NCI-H2171 (cell line): ENCODE measurements at places on chromosomes 2 and 18.

DNA sequence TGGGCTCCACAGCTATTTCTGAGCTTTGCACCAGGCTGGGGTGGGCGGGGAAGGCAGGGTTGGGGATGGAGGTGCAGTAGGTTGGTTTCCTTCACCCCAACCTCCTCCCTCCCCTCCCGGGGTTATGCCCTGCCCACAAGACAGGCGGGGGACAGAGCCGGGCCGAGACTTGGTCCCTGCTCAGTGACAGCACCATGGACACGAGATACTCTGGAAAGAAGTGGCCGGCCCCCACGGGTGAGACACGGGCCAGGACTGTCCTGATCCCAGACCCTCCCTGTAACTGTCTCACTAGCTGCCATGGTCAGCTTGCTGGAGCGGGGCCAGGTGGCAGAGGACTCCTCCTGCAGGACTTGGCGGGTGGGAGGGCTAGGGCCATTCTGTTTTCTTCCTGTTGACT is 59.7 kb downstream of the DYSF start:
- DNase-seq: no peak

DNA sequence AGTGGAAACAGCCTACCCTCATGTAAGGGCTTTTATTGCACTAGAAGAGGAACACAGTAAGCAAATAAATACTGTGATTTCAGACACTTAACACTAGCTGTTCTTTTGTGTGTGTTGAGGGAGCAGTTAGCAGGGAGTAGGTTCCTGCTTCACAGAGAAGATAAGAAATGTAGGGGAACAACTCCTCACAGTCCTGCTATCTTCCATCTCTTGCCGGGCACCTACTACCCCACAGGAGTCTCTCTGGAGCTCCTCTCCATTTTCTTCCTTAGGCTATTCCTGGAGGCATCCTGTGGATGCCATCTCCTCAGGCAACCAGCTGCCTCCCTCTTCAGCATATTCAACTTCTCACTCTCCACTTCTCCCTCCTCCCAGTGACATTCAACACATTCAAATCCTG is 145.0 kb downstream of the SRBD1 start:
- DNase-seq: no peak

DNA sequence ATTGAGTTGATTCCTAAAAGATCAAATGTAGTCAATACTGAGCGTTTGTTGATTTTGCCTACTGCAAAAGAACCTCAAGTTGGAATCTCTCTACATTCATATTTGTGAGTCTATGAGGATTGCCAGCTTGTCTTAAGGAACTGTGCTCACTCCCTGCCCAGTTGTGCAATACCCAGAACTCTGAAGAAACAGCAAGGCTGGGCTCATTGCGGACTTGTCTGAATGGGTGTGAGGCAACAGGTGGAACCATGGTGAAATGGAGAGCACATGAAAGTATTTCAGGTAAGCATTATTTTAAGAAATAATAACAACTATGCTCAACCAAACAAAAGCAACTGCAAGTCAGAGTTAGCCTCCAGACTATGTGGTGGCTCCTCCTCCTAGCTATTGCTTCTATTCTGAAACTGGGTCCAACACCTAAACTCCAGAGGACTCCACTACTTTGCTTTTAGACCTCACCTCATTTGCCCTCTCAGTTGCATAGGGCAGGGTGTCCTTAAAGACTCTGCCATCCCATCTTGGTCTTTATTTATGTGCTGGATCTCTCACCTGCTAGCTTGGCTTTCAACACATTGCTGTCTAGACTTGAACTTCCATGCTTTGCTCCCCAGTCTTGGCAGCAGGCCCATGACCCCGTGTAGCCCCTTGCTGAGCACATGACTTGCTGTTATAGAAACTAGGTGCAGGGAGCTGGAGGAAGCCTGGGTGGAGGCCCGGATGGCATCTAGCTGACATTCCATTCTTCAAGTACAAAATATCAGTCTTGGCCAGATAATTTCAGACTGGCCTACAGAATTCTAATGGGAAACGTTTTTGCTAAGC is 94.8 kb upstream of the ARL5A start:
- DNase-seq: no peak

DNA sequence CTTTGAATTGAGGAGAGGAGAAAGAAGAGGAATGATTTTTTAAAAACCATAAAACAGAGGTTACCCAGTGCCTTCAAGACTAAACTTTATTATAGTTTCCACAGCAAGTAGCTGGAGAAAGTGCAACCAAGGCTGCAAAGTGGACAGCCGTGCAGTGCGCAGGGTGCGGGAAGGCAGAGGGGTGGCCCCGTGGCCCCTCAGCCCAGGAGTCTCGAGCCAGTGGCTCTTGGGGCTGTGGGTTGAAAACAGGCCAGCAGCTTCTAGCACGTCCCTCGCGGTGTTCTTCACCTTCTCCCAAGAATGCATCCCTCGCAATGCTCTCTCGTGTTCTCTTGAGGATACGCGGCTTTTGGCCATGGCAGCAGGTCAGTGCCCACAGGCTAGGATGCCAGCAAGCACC is 28.5 kb upstream of the ALKAL2 start:
- DNase-seq: no peak

- DNase-seq: no peak
Measured at GRCh38 chr2:17620841-17621240, 80.3 kb downstream of the VSNL1 start.

DNA sequence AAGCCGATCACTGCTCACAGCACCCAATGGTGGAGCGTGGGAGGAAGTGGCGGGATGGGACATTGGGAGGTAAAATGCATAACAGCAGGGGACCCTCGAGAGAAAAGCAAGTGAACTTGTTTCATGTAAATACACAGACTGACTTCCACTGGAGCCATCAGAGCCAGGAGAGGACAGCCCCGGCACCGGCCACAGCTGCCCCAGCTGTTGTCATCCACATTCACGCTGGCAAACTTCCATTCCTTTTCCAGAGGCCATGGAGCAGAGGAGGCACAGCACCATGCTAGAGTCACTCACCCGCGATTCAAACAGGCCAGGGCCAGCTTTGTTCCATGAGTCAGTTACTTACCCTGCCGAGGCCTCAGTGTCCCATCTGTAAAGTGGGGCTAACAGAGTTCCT is 610.9 kb upstream of the SALL3 start:
- DNase-seq: no peak

GRCh38 chr2:59182249-59182648 is 941.1 kb upstream of the FANCL start:
- DNase-seq: peak; percentile 27

- DNase-seq: no peak
Measured at GRCh38 chr2:153098073-153098472, 379.7 kb downstream of the ARL6IP6 start.

DNA sequence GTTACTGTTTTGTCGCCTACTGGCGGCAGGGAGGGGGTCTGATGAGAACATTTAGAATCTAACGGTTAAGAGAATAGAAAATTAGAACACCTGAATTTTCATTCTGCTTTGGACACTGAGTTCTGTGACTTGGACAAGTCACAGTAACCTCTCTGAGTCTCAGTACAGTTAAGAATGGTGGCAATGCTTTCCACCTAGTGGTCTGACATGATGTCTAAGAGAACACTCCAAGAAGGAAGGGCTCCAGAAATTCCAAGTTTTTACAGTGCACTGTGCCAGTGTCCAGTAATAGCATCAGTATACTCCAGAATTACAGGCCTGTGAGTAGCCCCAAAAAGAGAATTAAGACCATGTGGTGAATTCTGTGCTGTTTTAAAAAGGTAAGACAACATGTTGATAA is 174.1 kb upstream of the ZFP36L2 start:
- no peak for DNase-seq

- DNase-seq: peak; percentile 19
Measured at GRCh38 chr2:167183931-167184330, 295.7 kb downstream of the XIRP2 start.

GRCh38 chr18:35030277-35030989 is 10.8 kb upstream of the MAPRE2 start:
- DNase-seq: no peak

GRCh38 chr18:28039691-28040090 is 137.2 kb downstream of the CDH2 start:
- no peak for DNase-seq

GRCh38 chr2:112693596-112693995 is 27.2 kb upstream of the NT5DC4 start:
- no peak for DNase-seq

DNA sequence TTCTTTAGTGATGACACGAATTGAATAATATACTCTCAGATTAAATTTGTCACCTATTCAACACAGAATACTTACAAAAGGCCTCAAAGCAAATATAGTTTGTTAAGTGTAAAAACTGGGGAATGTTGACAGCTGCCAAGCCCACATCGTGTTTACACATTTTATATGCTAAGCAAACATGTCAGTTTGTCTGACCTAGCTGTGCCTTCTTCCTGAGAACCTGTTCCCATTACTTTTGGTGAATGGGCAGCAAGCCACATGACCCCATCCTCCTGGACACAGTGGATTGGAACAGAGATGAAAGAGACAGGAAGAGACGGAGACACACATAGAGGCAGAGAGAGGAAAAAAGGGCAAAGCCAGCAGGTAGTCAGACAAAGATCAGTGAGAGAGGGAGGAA is 22.9 kb upstream of the CUL3 start:
- no peak for DNase-seq

DNA sequence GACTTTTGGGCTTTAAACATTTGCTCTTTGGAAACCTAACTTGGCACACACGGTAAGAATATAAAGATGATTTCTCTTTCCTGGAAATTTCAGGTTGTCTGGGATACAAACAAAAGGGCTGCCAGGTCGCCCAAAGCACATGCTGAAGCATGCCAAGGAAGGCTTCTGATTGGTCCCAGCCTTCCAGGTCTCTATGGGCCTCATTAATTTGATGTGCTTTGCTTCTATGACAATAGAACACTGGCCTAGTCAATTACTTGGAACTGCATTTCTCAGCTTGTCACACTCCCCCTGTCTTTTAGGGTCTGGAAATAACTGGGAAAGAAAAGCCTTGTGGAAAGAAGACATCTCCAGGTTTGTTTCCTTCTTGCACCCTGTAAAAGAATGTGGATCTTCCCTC is 228.9 kb downstream of the ADCYAP1 start:
- DNase-seq: peak; percentile 3

- DNase-seq: no peak
Measured at GRCh38 chr2:151844211-151844896, 16.1 kb upstream of the ARL5A start.

GRCh38 chr2:58539973-58540372 is 298.8 kb upstream of the FANCL start:
- DNase-seq: no peak

GRCh38 chr2:6692819-6693218 is 172.9 kb downstream of the CMPK2 start:
- peak; percentile 33 for DNase-seq

GRCh38 chr18:63741769-63742168 is 33.4 kb upstream of the SERPINB7 start:
- DNase-seq: no peak

DNA sequence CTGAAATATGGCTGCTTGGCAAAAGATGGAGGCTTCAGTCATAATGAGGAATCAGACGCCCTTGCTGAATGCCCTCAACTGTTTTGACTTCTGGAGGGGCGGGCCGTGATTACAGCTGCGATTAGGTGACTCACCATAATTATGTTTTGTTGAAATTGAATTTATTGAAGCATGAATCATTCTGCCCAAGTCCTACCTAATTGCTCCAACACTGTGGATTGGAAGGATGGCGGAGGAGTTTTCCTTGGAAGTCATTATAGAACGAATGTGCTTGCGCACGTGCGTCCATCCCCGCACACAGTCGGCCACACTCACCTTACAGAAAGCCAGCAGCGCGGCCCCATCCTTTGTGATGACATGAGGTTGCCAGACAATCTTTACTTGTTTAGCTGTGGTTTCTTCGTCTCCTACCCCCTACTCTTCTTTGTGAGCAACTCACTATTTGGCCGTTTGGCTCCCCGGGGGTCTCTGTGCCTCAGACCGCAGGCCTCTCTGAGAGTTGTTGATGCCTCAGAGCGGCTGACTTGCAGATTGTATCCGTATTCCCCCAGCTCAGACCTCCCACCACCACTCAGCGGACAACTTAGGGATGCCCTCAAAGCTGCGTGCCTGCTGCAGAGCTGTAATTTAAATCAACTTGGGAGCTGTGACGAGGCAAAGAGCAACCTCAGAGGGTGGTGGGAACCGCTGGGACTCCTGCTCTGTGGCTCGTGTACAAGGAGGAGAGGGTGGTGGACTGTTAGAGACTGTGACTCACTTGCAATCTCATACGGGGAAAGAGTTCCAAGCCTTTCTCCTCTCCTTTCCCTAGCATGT is 513.4 kb downstream of the TNS1 start:
- DNase-seq: peak; percentile 15

GRCh38 chr2:98519851-98520250 is 75.2 kb downstream of the INPP4A start:
- no peak for DNase-seq
